Activated T-cell treated with anti-CD3 and anti-CD28 coated beads, Interleukin-2, amount 50 U/mL, for 72 hours (primary cell): ENCODE measurements at places on chromosomes 6 and 20. TPM values are rescaled to one million over a fixed set of nuclear protein-coding genes. Genes with fewer than 3 reads are reported as not detected.

The KCNK15 gene
- 0.63 TPM for total RNA-seq

The SLCO4A1 gene
- total RNA-seq, result 26.1 TPM

The CLDN20 gene
- total RNA-seq, result not detected

The TPX2 gene
- total RNA-seq, result 114 TPM

The ADGRF5 gene
- total RNA-seq, result not detected

The SNAP25 gene
- total RNA-seq, result 6.9 TPM

The IMPG1 gene
- not detected for total RNA-seq

The CAGE1 gene
- 0.25 TPM for total RNA-seq

The UCKL1 gene
- 33.1 TPM for total RNA-seq

The ENPP5 gene
- total RNA-seq, result 0.43 TPM

The NRN1 gene
- 3.3 TPM for total RNA-seq

The SAMD5 gene
- 0.05 TPM for total RNA-seq

The MSH5 gene
- 84.9 TPM for total RNA-seq

The TXLNB gene
- 0.22 TPM for total RNA-seq

The AGER gene
- total RNA-seq, result 39.0 TPM

The NOL7 gene
- 54.3 TPM for total RNA-seq

The RANBP9 gene
- 78.0 TPM for total RNA-seq

The AIF1 gene
- 68.7 TPM for total RNA-seq

The SCUBE3 gene
- total RNA-seq, result 0.05 TPM

The RNF39 gene
- not detected for total RNA-seq
